ENCODE measurements at places on chromosomes 4 and X.

DNA sequence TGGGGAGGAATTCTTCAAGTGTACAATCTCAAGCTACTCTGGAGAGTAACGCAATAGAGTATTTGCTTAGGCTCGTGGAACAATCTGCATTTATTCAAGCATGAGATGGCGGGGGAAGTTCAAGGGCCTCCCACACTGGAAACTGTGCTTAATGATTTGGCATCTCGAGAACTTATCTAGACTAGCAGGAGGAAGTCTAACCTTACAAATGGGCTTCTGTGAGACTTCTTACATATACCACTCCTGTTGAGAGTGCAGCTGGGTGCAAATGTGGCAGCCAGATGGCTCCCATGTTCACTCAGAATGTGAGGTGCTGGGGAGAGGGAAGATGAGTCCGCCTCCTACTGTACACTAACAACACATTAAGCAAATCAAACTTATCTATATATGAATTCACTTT lies 29.3 kb upstream of the PTPN13 start:
- DNase-seq = peak; percentile 45

GRCh38 chr4:8033829-8034528 lies 94.3 kb upstream of the AFAP1 start:
- no peak for DNase-seq

- no peak for DNase-seq
These were observed 139.1 kb downstream of the KDR start for GRCh38 chr4:54986095-54986846.

- no peak for DNase-seq
These were observed 39.8 kb upstream of the LAS1L start for GRCh38 chrX:65574356-65574755.

DNA sequence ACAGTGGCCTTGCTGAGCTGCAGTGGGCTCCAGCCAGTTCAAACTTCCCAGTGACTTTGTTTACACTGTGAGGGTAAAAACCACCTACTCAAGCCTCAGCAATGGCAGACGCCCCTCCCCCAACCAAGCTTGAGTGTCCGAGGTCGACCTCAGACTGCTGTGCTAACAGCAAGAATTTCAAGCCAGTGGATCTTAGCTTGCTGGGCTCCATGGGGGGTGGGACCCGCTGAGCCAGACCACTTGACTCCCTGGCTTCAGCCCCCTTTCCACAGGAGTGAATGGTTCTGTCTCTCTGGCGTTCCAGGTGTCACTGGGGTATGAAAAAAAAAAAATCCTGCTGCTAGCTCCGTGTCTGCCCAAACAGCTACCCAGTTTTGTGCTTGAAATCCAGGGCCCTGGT lies 168.9 kb upstream of the INTU start:
- DNase-seq = no peak

DNA sequence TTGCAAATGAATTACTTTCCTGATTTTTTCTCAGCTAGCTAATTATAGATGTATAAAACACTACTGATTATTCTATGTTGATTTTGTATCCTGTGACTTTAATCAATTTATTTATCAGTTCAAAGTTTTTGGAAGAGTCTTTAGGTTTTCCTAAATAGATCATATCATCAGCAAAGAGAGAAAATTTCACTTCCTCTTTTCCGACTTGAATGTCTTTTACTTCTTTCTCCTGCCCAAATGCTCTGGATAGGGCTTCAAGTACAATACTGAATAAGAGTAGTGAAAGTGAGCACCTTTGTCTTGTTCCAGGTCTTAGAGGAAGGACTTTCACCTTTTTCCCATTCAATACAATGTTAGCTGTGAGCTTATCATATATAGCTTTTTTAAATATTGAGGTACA lies 417.9 kb downstream of the PDGFC start:
- DNase-seq = peak; percentile 16
